ENCODE measurements at places on chromosomes 12 and 14.

DNA sequence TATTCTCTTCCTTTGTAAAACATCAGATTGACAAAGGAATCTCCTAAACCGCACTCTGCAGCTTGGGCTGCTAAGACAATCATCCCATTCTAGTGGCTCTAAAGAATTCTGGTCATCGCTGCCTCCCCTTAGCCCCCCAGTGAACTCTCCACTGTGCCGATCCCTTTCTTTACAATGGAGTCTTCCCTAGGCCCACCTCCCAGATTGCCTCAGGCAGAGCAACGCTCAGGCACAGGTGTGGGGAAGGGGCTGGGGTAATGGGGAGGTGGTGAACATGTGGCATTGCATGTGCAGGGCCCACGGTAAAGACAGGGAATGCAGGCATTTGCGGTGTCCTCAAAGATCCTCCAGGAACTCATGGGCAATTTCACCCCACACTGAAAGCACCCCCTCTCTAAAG is 86.3 kb downstream of the PLEKHG3 start:
- DNase-seq = no peak

GRCh38 chr12:108119126-108119973 is 9.7 kb upstream of the WSCD2 start:
- DNase-seq = no peak

DNA sequence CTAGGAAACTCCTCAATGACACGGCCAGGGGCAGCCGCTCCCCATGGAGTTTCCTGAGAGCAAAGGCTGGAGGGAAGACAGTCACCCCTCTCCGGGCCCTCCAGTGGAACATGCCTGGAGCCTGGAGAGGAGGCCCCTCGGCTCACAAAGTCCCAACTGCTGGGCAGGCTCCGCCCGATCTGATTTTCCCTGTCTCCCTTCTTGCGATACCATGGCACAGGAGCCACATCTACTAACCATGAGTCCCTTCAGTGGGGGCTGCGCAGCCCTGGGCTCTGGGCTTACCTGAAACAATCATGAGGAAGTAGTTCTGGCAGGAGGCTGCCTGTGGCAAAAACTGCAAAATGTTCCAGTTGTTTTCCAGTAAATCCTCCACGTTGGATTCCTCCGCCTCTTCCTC is 15.3 kb downstream of the P2RX2 start:
- no peak for DNase-seq

DNA sequence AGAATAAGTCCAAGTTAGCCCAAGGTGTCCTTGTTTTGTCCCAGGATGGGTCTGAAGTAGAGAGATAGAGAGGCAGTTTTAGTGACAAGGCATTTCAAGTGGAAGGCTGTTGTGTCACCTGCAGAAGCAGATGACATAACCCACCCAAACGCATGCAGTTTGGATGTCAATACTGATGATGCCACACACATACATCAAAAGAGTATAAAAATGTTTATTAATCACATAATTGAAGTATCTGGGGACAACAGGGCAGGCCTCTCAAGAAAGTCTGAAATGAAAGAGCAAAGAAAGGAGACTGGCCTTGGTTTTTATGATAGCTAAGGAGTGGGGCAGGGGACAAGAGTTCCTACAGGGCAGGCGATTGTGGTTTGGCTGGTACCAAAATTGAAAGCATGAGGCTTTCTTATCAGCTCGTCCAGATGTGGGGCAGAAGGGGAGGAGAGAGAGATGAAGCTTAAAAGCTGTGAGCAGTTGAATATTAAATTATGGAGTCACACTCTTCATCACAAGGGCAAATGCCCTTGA is 78.4 kb upstream of the TSPAN8 start:
- no peak for DNase-seq

DNA sequence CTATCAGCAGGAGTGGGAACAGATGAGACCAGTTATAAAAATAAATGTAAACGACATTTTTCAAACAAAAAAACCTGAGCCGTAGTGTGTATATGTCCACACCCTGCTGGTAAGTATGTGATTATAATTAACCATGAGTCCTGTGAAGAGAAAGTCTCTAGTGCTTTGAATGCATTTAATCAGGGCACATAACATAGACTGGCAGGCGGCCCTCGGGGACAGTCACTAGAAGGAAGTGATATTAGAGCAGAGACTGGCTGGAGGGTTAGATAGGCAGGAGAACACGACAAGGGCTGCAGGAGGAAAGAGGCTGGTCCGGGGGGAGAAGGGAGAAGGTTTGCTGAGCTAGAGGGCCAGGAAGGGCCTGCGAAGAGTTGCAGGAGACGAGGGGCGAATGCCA is 23.8 kb upstream of the ELK3 start:
- DNase-seq = no peak
